ELR (cell line): ENCODE measurements at places on chromosomes 16 and 17.
A peak's percentile ranks its signal among the peaks of the same experiment; 100 is the strongest.

DNA sequence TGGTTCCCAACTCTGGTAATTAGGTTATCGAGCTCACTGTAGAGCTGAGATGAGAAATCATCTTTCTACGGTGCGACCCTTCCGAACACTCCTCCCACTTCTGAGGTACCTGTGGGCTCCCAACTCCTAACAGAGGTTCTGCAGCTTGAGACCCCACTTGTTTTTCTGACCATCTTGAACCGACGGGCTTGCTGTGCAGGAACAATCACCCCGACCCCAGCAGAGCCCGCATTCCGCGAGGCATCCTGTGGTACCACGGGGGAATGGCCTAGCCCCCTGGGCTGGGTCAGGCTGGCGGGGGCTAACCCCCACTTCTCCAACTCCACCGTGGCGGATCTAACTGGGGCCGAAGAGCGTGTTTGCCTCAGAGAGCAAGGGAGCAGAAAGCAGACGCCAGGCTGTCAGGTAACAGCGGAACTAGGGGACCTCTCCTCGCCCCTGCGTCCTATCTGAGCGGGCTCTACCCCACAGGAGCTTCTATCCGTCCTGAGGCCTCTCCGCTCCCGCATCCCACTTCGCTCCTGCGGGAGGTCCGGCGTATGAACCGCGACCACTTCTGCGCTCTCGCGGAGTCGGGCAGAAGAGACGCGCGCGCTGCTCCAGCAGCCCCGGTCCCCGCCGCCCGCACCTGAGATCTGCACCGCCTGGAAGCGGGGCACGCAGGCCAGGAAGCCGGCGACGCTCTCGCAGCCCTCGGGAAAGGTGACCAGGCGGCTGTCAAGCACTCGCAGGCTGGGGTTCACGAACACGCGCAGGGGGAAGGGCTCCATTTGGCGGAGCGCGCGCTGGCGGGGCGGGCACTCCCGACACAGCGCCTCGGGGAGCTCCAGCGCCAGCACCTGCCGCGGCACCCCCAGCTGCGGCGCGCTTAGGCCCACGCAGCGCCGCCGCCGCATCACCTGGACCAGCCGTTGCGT is 761 bp downstream of the PDF start:
- peak; percentile 52 for DNase-seq

GRCh38 chr17:77995146-77995852 is 36.8 kb downstream of the TNRC6C start:
- DNase-seq: no peak

DNA sequence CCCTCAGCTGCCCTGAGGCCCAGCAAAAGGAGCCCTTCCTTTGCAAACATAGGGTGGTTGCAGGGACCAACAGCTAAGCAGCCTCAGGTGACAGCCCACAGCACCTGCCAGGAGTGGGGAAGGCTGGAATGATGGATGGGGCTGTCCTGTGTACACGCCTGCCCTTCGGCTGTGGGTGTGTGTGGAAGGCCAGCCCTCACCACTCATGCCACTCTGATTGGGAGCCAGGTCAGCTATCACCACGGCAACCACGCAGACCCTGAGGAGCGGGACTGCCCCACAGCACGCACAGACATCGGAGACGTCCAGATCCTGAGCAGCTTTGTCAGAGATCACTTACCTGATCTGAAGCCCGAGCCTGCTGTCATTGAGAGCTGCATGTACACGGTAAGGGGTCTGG is 11.9 kb downstream of the PIPOX start:
- no peak for DNase-seq

- DNase-seq: no peak
Observed at GRCh38 chr17:27339198-27339835, 45.4 kb downstream of the WSB1 start.

DNA sequence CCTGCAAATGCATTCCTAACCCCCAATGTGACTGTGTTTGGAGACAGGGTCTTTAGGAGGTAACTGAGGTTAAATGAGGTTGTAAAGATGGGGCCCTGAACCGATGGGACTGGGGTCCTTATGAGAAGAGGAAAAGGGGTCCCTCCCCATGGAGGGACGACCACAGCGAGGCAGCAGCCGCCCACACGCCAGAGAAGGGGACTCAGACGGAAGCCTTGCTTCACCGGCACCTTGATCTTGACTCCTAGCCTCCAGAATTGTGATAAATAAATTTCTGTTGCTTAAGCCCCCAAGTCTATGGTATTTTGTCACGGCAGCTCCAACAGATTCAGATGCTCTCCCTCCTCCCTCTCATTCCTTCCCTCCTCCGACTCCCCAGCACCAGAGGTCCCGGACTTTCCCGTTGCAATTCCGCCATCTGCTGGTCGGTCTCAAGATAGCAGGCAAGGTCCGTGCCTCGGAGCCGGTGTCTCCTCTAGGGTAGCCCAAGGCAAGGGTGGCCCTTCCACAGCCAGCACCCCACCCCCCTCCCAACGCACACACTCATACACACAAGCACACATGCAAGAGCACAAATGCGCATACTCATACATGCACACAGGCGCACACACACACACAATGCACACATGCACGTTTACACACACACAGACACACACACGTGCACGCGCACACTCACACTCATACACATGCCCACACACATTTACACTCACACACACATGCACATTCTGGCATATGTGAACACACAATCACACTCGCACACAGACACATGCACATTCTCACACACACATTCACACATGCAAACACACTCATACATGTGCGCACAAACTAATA is 23.1 kb upstream of the C16orf78 start:
- peak; percentile 37 for DNase-seq

DNA sequence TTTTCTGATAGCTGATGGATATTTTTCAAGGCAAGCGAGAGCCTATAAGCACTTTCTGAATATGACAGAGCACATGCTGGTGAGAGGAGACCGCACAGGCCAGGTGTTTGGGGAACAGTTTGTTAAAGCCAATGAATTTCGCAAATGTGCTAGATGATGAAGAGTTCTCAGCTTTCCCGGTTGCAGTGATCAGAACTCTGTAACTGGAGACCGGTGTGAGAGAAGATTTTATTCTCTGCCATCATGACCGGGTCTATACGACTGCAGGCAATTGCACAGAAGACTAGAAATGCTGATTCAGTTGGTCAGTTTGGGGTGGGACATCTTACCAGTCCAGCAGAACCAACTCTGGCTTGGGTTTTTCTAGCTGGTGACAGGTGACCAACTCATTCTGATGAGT is 25.4 kb downstream of the SMTNL2 start:
- DNase-seq: no peak

- DNase-seq: peak; percentile 50
Observed at GRCh38 chr17:50630524-50631194, 4.0 kb upstream of the ABCC3 start.

DNA sequence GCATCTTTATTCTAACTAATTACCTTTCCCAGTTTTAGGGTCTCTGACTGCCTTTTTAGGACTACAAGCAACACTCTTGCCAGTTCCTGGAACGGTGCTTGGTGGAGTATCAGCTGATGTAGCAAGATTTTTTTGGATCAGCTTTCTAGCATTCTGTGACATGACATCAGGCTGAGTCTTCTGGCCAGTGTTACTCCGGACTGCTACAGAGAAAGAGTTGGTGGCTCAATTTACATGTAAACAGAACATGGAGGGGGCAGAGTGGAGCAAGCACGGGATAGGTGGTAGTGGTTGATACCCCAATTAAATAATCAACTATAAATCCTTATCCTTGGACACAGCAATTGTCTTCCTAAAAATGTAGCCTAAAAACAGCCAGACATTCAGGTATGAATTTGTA is 10.6 kb upstream of the ARL6IP1 start:
- no peak for DNase-seq

DNA sequence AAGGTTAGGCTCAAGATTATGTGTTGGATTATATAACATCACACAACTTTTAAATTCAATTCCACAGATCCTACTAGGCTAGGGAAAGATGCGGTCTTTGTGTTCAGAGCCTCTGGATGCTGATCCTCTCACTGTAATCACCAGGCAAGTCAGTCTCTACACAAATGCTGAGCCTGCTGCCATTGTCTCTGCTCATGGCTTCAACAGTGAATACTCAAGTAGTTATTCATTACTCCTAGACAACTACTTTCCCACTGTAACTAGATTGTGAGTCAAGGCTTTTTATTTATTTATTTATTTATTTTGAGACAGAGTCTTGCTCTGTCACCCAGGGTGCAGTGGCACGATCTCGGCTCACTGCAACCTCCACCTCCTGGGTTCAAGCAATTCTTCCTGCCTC is 15.8 kb upstream of the NDUFAB1 start:
- DNase-seq: peak; percentile 4

DNA sequence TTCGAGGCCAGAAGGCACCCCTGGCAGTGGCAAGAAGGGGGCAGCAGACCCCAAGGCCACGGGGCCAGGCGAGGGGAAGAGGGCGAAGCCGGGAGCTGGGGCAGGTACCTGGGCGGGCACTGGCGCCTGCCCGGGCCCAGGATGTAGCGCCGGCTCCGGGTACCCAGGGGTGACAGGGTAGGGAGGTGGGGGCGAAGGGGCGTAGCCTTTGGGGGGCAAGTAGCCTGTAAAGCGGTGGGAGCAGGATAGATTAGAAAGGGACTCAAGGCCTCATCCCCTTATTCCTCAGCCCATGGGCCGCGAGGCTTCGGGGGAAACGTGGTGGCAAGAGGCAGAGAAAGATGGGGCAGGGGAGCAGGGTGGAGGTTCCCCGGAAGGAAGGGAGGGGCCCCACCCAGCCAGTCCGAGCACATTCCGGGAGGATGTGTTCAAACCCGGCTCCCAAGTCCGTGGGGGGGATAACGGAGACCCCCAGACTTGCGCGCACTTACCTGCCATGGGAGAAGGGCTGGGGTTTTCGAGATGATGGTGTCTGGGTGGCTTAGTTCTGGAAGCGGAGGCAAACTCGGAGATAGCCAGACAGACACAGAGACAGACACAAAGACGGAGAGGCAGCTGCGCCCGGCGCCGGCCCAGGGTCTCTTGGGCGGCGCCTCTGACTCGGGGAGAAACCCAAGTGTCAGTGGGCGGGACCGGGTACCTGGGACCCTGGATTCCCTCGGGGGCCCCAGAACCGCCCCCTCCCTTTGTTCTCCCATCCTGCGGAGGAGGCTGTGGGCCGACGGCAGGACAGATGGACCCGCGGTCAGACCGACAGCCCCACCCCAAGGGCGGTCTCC is 493 bp downstream of the PLSCR3 start:
- peak; percentile 43 for DNase-seq

DNA sequence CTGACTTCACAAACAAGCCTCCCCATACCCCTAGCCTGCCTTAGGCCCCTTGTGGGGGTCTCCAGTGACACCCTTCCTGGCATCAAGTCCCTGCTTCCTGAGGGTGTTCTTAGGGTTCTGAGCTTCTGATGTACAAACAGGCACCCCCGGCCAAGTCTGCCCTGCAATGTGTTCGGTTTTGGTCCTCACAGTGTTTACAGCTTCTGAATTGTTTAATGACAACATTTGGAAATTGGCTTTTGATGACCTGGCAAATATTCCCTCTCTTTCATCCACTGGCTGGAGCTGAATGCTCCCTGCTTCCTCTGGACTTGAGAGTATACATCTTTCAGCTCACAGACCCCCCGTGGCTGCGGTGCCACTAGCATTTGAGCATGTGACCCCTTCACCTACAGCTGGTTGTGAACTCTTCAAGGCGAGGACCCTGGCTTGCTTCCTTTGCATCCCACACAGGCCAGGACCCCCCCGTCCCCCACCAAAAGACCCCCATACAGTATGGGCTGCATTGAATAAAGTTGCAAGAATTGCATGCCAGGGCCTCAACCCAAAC is 180.8 kb downstream of the KATNIP start:
- no peak for DNase-seq

GRCh38 chr16:68361485-68361884 is 50.7 kb downstream of the PRMT7 start:
- no peak for DNase-seq

DNA sequence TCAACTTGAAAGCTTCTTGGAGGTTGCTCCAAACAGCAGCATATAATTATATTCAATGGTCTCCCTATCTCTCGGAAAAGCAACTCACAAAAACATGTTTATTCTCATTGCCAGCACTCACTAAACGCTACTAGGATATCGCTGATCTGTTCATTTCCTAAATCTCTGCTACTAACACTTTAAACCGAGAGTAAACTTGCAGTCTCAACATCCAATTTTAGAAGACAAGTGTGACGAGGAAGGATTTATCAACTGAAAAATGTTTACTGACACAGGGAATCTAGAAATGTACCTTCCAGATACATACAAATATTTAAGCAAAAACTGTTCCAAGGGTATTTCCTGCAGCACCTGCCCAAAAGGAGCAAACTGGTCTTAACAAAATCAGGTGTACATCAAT is 56.5 kb downstream of the YWHAE start:
- no peak for DNase-seq
